ENCODE measurements at places on chromosomes 7 and 10.
A peak's percentile ranks its signal among the peaks of the same experiment; 100 is the strongest.

DNA sequence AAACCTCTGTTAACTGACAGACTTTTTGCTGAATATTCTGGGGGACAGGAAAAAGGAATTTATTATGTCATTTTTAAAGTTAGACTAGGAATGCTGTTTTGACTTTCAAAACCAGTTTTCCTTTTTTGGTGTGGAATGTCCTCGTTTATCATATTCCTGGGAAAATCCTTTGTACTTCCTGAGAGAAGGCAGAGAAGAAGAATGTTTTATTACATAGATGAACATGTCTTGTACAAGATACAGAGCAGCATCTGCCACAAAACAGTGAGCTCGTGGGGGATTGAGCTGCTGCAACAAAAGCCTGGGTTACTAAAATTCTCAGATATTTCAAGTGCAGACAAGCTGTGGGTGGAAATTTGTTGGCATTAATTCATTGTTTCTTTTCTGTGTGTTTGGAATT is 20.2 kb downstream of the MCU start:
- DNase-seq, result no peak

GRCh38 chr10:86072413-86072812 is 294.2 kb downstream of the GRID1 start:
- no peak for DNase-seq

- no peak for DNase-seq
Measured at GRCh38 chr10:7492660-7493046, 81.8 kb upstream of the SFMBT2 start.

DNA sequence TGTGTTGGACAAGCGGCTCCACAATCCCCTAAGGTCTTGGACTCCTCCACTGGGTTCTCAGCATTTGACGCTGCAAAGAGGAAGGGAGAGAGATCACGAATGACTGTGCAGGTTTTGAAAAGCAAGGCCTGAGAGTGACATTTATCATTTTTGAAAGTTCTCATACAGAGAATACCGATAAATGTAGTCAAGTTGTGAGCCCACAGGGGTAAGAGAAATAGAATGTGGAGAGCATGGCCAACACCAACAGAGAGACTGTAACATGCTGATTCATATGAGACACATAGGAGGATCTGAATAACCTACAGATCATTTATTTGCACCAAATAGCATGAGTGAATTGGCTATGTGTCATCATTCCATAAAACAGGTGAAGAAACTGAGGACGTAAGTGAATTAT is 230.5 kb upstream of the MBL2 start:
- DNase-seq, result no peak

- DNase-seq, result peak; percentile 30
Measured at GRCh38 chr10:15140698-15141097, 27.8 kb downstream of the NMT2 start.
